Type B pancreatic cell (in vitro differentiated cells): ENCODE measurements at places on chromosomes 3 and 15. TPM values are rescaled to one million over a fixed set of nuclear protein-coding genes. Genes with fewer than 3 reads are reported as not detected.

GLDN gene
- 0.52 and 0.68 TPM in 2 replicates for total RNA-seq

HEMK1 gene
- total RNA-seq: 20.2 and 29.9 TPM in 2 replicates

FYTTD1 gene
- total RNA-seq: 52.1 and 58.8 TPM in 2 replicates

TGM4 gene
- not detected in 2 replicates for total RNA-seq

FGF7 gene
- 3.0 and 7.8 TPM in 2 replicates for total RNA-seq

PLA2G4F gene
- 1.1 and 3.2 TPM in 2 replicates for total RNA-seq

SLC9C1 gene
- 0.48 and 0.99 TPM in 2 replicates for total RNA-seq

GRCh38 chr3:139299261-139300132, 44.3 kb upstream of the MRPS22 start:
- no peak overlapping the region for H3K4me3 ChIP-seq
- no peaks in the 10 kb centered on the region for H3K36me3 ChIP-seq
- H3K4me1 ChIP-seq: no peaks in the 10 kb centered on the region
- peaks cover 11% of the 10 kb centered on the region for H3K27me3 ChIP-seq
- no peak for DNase-seq
- no peak overlapping the region for H3K27ac ChIP-seq

GRCh38 chr3:168250415-168250861, 154.7 kb upstream of the GOLIM4 start:
- peaks cover 49% of the 10 kb centered on the region for H3K27me3 ChIP-seq
- H3K27ac ChIP-seq: peak overlapping the region; percentile 89
- peak overlapping the region; percentile 95 for H3K4me3 ChIP-seq
- H3K4me1 ChIP-seq: peaks cover 9% of the 10 kb centered on the region
- peaks cover 12% of the 10 kb centered on the region for H3K36me3 ChIP-seq

GRCh38 chr3:71862371-71863140, 77.6 kb upstream of the PROK2 start:
- no peaks in the 10 kb centered on the region for H3K36me3 ChIP-seq
- no peak overlapping the region for H3K4me3 ChIP-seq

GRCh38 chr3:157412323-157412855, 24.3 kb upstream of the PTX3 start:
- H3K4me1 ChIP-seq: no peaks in the 10 kb centered on the region
- DNase-seq: no peak
- H3K36me3 ChIP-seq: peaks cover 6% of the 10 kb centered on the region
- no peaks in the 10 kb centered on the region for H3K27me3 ChIP-seq

- H3K4me1 ChIP-seq: no peaks in the 10 kb centered on the region
- DNase-seq: no peak
- H3K4me3 ChIP-seq: no peak overlapping the region
- H3K27me3 ChIP-seq: peaks cover 19% of the 10 kb centered on the region
- H3K36me3 ChIP-seq: no peaks in the 10 kb centered on the region
Measured at GRCh38 chr15:61421470-61421869, 192.4 kb upstream of the RORA start.

- no peak for DNase-seq
- H3K36me3 ChIP-seq: peaks cover 19% of the 10 kb centered on the region
- no peaks in the 10 kb centered on the region for H3K27me3 ChIP-seq
- no peak overlapping the region for H3K27ac ChIP-seq
- H3K4me3 ChIP-seq: no peak overlapping the region
Measured at GRCh38 chr3:98778852-98779413, 15.8 kb downstream of the ST3GAL6 start.

- DNase-seq: no peak
- no peaks in the 10 kb centered on the region for H3K4me1 ChIP-seq
- no peak overlapping the region for H3K27ac ChIP-seq
- no peak overlapping the region for H3K4me3 ChIP-seq
- peaks cover 46% of the 10 kb centered on the region for H3K36me3 ChIP-seq
- no peaks in the 10 kb centered on the region for H3K27me3 ChIP-seq
Measured at GRCh38 chr3:58272891-58273290, 33.2 kb upstream of the RPP14 start.

GRCh38 chr3:105174017-105174615, 192.6 kb upstream of the ALCAM start:
- no peaks in the 10 kb centered on the region for H3K27me3 ChIP-seq
- no peaks in the 10 kb centered on the region for H3K36me3 ChIP-seq
- no peak for DNase-seq
- no peak overlapping the region for H3K27ac ChIP-seq
- H3K4me3 ChIP-seq: no peak overlapping the region

GRCh38 chr15:88257311-88258092, 963 bp upstream of the NTRK3 start:
- H3K4me3 ChIP-seq: peak overlapping the region; percentile 92
- no peak for DNase-seq

- H3K36me3 ChIP-seq: no peaks in the 10 kb centered on the region
- H3K4me1 ChIP-seq: peaks cover 4% of the 10 kb centered on the region
- H3K4me3 ChIP-seq: no peak overlapping the region
- no peak for DNase-seq
- H3K27ac ChIP-seq: no peak overlapping the region
Measured at GRCh38 chr3:115523458-115523857, 99.9 kb upstream of the GAP43 start.

GRCh38 chr3:155912579-155913190, 42.2 kb downstream of the GMPS start:
- no peak overlapping the region for H3K4me3 ChIP-seq
- no peak overlapping the region for H3K27ac ChIP-seq
- DNase-seq: no peak
- no peaks in the 10 kb centered on the region for H3K4me1 ChIP-seq
- H3K27me3 ChIP-seq: no peaks in the 10 kb centered on the region
- peaks cover 52% of the 10 kb centered on the region for H3K36me3 ChIP-seq

DNA sequence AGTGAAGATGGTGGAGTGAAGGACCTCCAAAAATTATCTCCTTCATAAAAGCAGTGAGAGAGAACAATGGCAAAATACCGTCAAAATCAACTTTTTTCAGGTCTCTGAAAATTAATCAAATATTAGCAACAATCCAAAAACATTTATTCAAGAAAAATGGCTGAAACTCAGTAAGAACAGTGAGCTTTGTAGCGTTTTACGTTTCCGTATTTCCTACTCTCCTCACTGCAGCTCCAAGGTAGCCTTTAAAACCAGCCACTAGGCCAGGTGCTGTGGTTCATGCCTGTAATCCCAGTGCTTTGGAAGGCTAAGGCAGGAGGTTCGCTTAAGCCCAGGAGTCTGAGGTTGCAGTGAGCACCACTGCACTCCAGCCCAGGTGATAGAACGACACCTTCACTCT, 38.5 kb downstream of the ATP10A start:
- H3K36me3 ChIP-seq: no peaks in the 10 kb centered on the region
- DNase-seq: no peak
- H3K4me1 ChIP-seq: no peaks in the 10 kb centered on the region
- H3K4me3 ChIP-seq: no peak overlapping the region
- no peak overlapping the region for H3K27ac ChIP-seq
- no peaks in the 10 kb centered on the region for H3K27me3 ChIP-seq

GRCh38 chr3:53921296-53921695, 29.6 kb upstream of the SELENOK start:
- DNase-seq: no peak
- H3K4me3 ChIP-seq: no peak overlapping the region
- H3K27ac ChIP-seq: no peak overlapping the region
- no peaks in the 10 kb centered on the region for H3K4me1 ChIP-seq
- no peaks in the 10 kb centered on the region for H3K36me3 ChIP-seq
- peaks cover 12% of the 10 kb centered on the region for H3K27me3 ChIP-seq

- no peaks in the 10 kb centered on the region for H3K27me3 ChIP-seq
- H3K4me1 ChIP-seq: no peaks in the 10 kb centered on the region
- H3K4me3 ChIP-seq: no peak overlapping the region
- H3K36me3 ChIP-seq: peaks cover 4% of the 10 kb centered on the region
Measured at GRCh38 chr3:175349168-175349567, 490.0 kb downstream of the NAALADL2 start.

DNA sequence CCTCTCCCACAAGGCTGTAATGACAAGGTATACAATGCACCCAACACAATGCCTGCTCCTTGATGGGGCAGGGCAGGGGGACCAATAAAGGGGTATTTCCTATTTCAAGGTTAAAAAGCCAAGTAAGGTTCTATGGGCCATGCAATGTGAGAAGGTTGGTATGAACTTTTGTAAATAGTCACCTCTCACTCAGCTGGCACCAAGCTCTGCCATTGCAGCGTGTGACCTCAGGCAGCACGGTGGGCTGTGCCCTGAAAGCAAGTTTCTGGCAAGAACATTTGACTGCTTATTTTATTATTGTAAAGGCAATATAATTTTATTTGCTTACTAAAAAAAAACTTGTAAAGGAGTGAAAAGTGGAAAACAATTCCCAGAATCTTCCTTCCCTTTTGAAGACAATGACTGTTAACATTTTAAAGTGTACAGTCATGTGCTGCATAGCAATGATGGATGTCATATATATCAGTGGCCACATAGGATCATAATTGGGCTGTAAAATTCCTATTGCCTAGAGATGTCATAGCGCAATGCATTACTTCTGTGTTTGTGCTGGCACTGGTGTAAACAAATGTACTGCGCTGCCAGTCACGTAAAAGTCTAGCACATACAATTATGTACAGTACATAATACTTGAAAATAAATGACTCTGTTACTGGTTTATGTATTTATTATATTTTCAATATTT, 167.3 kb upstream of the RORA start:
- no peaks in the 10 kb centered on the region for H3K36me3 ChIP-seq
- no peak for DNase-seq
- H3K4me3 ChIP-seq: no peak overlapping the region
- no peak overlapping the region for H3K27ac ChIP-seq
- H3K4me1 ChIP-seq: no peaks in the 10 kb centered on the region

DNA sequence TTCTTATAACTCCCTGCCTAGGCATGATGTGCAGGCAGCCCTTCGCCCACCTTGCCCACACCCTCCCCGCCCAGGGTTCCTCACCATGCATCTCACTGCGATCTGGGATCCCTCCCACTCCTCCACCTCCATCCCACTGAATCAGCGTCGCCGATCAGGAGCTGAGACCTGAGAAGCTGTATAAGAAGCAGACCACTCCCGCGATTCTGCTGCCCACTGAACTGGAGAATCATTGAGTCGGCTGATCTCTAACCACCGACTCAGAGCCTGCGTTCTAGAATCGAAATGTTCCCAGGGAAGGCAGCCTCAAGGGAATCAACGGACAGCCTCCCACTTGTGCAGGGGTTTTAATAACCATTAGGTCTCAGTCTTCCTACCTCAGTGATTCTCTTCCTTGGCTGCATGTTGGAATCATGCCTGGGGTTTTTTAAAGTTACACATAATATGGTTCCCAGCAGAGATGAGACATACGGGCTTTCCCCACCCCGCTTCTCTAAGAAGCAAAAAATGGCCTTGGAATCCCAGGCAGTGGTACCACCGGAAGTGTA, 60.2 kb downstream of the TMEM44 start:
- H3K36me3 ChIP-seq: no peaks in the 10 kb centered on the region
- peaks cover 18% of the 10 kb centered on the region for H3K27me3 ChIP-seq
- H3K27ac ChIP-seq: peak overlapping the region; percentile 93
- DNase-seq: no peak
- peaks cover 39% of the 10 kb centered on the region for H3K4me1 ChIP-seq

- peaks cover 4% of the 10 kb centered on the region for H3K4me1 ChIP-seq
- no peak for DNase-seq
- no peaks in the 10 kb centered on the region for H3K36me3 ChIP-seq
- no peak overlapping the region for H3K4me3 ChIP-seq
- H3K27me3 ChIP-seq: peaks cover 11% of the 10 kb centered on the region
Measured at GRCh38 chr3:187967993-187968392, 186.0 kb upstream of the LPP start.

- no peaks in the 10 kb centered on the region for H3K36me3 ChIP-seq
- no peaks in the 10 kb centered on the region for H3K27me3 ChIP-seq
- H3K27ac ChIP-seq: no peak overlapping the region
- no peak overlapping the region for H3K4me3 ChIP-seq
- no peaks in the 10 kb centered on the region for H3K4me1 ChIP-seq
Measured at GRCh38 chr3:70392227-70392626, 79.8 kb upstream of the MDFIC2 start.

GRCh38 chr3:20080956-20081554, 40.8 kb downstream of the KAT2B start:
- H3K27ac ChIP-seq: peak overlapping the region; percentile 55
- no peak overlapping the region for H3K4me3 ChIP-seq
- DNase-seq: no peak
- H3K27me3 ChIP-seq: no peaks in the 10 kb centered on the region

DNA sequence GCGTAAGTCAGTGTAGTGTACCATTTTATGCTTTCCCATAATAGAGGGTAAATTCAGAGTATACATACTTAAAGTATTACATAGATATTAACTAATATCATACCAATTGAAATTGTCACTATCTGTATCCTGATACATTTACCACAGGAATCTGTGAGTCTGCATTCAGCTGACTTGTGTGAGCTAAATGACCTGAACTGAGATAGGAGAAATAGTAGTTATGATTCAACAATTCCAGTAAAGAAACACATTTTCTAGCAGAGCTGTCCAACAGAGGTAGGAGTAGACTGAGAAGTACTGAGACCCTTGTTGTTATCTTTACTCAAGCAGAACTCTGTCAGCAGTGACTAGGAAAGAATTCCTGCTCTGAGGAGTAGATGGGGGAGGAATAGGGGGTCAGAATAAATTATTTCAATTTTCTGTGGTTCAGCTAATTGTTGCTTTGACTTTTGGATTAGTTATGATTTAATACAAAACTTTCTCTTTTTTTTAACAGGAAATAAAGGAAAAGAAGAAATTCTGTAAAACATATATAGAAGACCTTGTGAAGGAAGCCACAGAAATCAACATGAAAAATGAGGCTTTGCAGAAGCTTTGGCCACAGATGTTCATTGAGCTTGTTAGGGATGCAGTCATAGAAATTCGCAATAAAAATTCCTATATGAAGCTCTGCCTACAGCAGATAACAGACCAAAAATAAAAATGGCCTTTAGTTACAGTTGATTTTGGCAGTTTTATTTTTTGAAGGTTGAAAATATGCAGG, 66.2 kb upstream of the THSD4 start:
- no peak overlapping the region for H3K27ac ChIP-seq
- peaks cover 3% of the 10 kb centered on the region for H3K4me1 ChIP-seq
- peaks cover 4% of the 10 kb centered on the region for H3K36me3 ChIP-seq
- DNase-seq: no peak
- H3K27me3 ChIP-seq: no peaks in the 10 kb centered on the region
- no peak overlapping the region for H3K4me3 ChIP-seq

- H3K4me1 ChIP-seq: peaks cover 38% of the 10 kb centered on the region
- H3K4me3 ChIP-seq: peak overlapping the region; percentile 94
- H3K27ac ChIP-seq: peak overlapping the region; percentile 59
- no peaks in the 10 kb centered on the region for H3K36me3 ChIP-seq
Measured at GRCh38 chr3:49173792-49174170, 2.4 kb downstream of the KLHDC8B start.

- no peak for DNase-seq
- peaks cover 22% of the 10 kb centered on the region for H3K4me1 ChIP-seq
- peaks cover 6% of the 10 kb centered on the region for H3K27me3 ChIP-seq
- no peaks in the 10 kb centered on the region for H3K36me3 ChIP-seq
- no peak overlapping the region for H3K27ac ChIP-seq
Measured at GRCh38 chr15:40914486-40914885, 14.7 kb upstream of the DLL4 start.

GRCh38 chr3:51340013-51340829, 44.9 kb upstream of the MANF start:
- H3K36me3 ChIP-seq: peaks cover 4% of the 10 kb centered on the region

DNA sequence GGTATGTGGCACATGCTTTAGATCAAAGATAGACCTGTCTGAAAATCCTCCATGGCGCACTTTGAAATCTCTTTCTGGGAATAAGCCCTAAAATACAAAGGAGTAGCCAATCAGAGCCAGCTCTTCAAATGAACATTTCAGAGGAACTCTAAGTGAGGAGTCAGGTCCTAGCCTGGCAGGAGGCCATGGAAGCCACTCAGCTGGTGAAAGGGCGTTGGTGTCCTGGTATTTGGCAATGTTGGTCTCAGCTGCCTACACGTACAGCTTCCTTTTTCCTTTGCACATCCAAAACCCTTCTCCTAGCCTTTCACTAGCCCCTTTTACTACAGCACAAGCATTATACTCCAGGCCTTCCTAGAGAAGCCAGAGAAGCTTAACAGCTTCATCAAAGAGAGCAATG, 5.5 kb downstream of the WDR73 start:
- H3K36me3 ChIP-seq: peaks cover 36% of the 10 kb centered on the region
- DNase-seq: no peak
- no peak overlapping the region for H3K4me3 ChIP-seq
- no peak overlapping the region for H3K27ac ChIP-seq
- H3K27me3 ChIP-seq: no peaks in the 10 kb centered on the region
